Stimulated activated CD4-positive, alpha-beta T cell treated with anti-CD3 and anti-CD28 coated beads, Interleukin-2, amount 100 ng/mL, for 24 hours (primary cell): ENCODE measurements at places on chromosomes 4 and X.

DNA sequence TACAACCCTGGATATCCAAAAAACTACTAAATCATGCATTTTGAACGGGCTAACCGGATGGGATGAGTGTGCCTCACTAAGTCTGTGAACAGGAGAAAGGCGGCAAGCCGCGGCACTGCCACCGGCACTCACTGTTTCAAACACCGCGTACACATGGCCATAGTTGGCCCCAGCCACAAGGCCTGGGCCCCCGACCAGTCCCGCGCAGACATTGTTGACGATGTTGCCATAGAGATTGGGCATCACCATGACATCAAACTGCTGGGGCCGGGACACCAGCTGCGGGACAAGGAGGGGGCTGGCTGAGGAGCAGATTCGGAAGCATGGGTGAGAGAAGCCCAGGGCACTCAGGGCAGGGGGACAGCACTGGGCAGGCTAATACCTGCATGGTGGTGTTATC is 5.8 kb downstream of the SRPK3 start:
- DNase-seq: no peak

GRCh38 chrX:24226176-24226575 is 76.6 kb downstream of the ZFX start:
- no peak for DNase-seq

- no peak for DNase-seq
Observed at GRCh38 chr4:109811707-109812106, 3.9 kb upstream of the GAR1 start.

DNA sequence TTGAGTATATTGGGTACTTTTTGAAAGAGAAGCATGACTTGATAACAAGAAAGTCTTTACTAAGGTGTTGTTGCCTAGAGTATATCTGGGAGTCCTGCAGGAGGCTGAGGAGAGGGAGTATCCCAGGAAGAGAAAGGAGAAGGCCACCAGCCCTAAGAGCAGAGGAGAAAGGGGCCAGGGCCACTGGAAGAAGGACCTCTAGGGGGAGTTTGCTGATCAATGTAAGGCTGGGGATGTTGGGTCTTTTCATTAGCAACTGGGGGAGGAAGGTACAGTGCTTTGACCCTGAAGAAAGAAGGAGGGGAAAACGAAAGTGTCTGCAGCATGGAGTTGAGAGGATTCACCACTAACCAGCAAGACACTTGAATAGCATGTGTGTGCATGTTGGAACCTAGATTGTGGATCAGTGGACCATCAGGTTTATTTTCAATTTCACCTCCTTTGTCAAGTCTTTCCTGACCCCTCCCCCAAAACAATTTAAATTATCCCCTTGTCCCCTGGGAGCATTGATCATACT is 4.5 kb downstream of the SMIM9 start:
- DNase-seq: no peak

DNA sequence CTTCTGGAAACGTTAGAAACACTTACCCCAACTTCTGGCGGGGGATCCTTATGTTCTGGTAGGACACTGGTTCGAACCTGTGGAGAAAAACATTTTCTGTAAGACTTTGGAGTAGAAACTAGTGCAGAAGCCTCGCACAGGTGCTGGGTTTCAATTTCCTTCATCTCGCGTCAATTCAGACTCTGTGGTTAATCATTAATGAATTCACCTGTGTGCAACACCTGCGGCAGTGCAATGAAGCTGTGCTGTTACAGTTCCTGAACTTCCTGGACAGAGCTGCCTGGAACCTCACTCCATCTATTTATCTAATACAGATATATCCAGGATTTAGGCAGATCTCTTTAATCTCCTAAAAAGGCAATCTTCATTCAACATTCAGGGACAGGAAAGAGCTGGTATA is 531.4 kb downstream of the INPP4B start:
- no peak for DNase-seq

- DNase-seq: no peak
Observed at GRCh38 chrX:135382260-135382659, 39.5 kb upstream of the SMIM10L2A start.

DNA sequence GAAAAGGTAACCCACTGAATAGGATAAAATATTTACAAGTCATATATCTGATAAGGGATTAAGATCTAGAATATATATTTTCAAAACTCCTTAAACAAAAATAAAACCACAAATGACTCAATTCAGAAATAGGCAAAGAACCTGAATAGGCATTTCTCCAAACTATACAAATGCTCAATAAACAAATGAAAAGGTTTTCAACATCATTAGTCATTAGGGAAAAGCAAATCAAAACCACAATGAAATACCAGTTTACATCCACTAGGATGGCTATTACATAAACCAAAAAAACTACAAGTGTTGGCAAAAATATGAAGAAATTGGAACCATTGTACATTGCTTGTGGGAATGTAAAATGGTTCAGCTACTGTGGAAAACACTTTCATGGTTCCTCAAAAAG is 167.0 kb upstream of the GALNT7 start:
- DNase-seq: no peak
